ENCODE measurements at places on chromosomes 1 and 21.

DNA sequence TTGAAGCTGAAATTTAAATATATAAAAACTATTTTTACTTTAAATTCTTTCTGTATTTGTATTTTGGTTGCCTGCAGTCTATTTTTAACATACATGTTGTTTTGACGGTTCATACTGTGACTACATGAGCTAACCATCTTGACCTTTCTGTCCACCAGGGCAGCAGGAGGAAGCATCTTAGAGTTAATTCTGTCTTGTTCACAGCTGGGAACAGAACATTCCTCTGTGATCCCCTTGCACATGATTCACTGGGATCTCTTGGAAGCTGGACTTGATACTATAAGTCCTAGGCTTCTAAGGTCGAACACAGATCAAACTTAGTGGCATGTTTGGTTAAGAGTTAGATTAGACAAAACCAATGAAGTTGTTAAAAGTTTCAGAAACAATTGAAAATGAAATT, 99.7 kb downstream of the NFIA start:
- no peak for DNase-seq

DNA sequence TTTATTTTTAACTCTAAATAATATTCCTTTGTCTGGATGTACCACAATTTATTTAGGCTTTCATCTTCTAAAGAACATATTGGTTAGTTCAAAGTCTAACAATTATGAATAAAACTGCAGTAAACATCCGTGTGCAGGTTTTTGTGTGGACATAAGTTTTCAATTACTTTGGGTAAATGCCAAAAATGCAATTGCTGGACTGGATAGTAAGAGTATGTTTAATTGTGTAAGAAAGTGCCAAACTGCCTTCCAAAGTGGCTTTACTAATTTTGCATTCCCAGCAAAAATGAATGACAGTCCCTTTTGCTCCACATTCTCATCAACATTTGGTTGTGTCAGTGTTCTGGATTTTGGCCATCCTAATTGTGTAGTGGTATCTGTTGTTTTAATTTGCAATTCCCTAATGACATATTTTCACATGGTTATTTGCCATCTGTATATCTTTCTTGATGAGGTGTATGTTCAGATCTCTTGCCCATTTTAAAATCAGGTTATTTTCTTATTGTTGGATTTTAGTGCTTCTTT, 113.8 kb downstream of the DPYD start:
- DNase-seq, result no peak

- no peak for DNase-seq
Measured at GRCh38 chr1:94884507-94884906, 42.4 kb downstream of the CNN3 start.

DNA sequence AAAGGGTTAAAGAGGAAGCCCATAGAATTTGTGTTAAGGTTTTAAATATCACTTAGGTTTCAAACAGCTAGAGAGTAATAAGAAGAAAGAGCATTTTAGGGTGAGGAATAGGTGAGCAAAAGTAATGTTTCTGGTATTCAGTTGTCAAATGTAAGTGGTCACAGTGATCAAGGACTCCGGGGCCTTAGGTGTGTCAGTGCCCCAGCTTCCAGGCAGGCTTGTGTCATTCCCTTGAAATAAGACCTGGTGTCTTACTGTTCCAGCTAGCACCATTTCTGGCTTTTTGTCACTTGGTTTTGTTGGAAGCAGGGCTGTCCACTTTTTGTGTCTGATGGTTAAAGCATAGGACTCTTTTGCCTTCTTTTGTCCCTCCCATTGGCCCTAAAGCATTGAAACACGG, 69.6 kb downstream of the DYRK1A start:
- no peak for DNase-seq

GRCh38 chr21:38333301-38334272, 76.8 kb downstream of the KCNJ15 start:
- no peak for DNase-seq

GRCh38 chr1:3677484-3677883, 25.2 kb downstream of the TP73 start:
- no peak for DNase-seq

GRCh38 chr1:37723390-37724078, 31.2 kb downstream of the CDCA8 start:
- DNase-seq, result no peak

DNA sequence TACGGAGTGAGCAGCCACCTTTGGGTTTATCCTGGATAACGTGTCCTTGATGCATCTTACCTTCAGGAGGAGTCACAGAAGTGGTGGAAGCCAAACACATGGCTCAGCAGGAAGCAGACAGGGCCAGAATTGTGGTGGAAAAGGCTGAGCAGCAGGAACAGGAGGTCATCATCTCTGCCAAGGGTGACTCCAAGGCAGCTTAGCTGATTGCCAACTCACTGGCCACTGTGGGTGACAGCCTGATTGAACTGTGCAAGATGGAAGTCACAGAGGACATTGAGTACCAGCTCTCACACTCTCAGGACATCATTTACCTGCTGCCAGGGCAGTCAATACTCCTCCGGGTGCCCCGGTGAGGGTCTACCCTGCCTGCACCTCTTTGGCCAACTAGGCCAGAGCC, 179.3 kb downstream of the FAF1 start:
- DNase-seq, result no peak

DNA sequence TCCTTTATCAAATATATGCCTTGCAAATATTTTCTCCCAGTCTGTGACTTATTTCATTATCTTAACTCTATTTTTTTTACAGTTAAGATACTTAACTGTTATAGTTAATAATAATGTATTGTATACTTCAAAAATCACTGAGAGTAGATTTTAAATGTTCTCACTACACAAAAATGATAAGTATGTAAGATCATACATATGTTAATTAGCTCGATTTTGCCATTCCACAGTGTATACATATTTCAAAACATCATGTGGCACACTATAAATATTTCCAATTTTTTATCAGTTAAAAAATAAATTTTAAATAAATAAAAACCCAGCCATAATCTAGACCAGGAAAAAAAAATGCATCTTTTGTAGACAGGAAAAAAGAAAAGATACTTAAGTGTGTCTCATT, 27.2 kb downstream of the CTTNBP2NL start:
- no peak for DNase-seq

DNA sequence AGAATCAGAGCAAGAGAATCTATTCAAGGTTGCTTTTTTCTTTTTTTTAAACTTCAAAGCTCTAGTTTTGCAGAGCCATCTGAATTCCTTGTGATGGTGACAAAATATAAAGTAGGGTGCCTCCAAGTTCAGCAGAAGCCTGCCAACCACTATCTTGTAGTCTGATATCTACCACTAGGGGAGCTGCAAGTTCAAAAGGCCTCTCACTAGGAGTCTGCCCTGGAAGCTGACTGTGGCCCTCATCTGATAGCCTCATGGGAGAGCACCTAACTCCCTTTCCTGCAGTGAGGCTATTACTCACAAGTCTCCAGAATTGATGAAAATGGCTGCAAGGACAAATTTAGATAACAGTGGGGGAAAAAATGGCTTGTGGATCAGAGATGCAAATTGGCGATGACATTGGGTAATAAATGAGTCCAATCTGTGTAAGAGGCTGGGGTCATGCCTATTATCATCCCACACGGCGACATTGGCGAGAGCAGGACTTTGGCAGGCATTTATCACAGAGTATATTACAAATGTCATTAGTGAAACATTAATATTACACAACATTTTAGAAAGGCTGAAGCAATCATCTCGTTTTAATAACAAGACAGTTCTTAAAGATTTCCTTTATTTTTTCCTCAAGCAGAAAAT, 10.7 kb upstream of the ZP4 start:
- DNase-seq, result no peak

- no peak for DNase-seq
Measured at GRCh38 chr1:46755121-46755520, 36.2 kb upstream of the EFCAB14 start.

- no peak for DNase-seq
Measured at GRCh38 chr21:31844206-31844605, 28.6 kb upstream of the HUNK start.

- DNase-seq, result no peak
Measured at GRCh38 chr1:204408074-204408507, 3.5 kb downstream of the PPP1R15B start.

DNA sequence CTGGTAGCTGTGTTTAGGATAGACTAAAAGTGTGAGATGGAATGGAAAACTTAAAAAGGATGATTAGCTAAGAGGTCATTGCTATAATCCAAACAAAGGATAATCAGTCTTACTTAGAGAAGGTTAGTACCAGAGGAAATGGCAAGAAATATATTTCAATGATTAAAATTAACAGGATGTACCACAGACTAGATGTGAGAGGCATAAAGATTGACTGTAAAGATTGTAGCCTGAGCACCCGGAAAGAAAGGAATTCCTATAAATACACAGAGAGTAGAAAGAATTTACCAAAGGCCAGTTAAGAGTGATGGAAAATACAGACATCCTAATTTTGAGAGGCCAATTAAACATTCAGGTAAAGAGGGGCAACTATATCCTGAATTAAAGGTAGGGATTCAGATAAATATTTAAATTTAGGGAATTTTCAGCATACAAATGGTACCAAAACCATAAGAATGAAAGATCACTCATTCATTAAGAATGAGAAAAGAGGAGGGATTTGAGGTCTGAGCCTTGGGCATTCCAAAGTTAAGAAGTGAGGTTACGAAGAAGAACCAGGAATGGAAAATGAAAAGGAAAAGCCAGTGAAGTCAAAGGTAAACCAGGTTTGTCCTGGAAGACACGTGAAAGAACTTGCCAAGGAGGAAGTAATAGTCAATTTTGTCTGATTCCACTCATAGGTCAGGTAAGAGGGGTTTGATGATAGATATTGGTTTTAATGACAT, 46.4 kb upstream of the RGS1 start:
- DNase-seq, result no peak

DNA sequence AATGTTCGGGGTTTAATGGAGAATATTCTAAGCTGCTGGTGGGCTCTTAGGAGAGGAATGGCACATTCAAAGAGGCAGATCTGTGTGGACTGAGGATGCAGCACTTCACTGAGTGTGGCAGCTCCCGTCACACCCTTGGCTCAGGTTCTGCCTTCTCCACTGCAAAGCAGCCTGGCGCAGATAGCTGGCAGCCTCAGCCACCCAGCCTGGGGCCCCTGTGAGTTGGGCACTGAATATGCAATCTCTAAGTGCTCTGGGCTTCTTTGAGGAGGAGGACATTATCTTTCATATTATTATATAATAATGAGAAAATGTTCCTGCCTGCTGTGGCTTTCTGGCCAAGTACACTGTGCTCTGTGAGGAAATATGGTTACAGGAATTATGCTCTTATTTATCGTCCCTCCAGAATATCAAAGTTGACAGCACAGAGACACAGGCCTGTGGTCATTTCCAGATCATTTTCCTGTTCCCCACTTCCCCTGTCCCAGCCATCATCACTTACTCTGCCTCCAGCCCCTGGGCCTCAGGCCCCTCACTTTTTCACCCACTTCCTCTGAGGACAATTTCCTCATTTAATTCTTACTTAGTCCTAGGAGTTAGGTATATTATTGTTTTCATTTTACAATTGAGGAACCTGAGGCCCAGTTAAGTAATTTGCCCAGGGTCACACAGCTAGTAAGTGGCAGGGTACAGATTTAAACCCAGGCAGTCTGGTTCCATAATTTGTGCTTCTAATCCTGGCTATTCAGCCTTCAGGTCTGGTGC, 53.6 kb downstream of the MAB21L3 start:
- DNase-seq, result no peak

DNA sequence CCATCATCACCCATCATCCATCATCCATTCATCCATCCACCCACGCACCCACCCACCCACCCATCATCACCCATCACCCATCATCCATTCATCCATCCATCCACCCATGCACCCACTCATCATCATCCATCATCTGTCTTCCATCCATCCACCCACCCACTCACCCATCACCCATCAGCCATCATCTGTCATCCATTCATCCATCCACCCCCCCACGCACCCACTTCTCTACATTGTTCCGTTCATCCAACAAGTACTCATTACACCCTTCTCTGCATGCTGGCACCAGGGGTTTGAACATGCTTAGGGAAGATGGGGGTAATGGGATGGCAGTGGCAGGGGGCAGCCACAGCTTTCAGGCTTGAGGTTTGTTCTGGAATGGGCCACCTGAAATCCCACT, 82.1 kb downstream of the ADARB1 start:
- no peak for DNase-seq

GRCh38 chr1:112721966-112722524, 6.9 kb upstream of the PPM1J start:
- no peak for DNase-seq

GRCh38 chr21:29172282-29172681, 41.8 kb downstream of the MAP3K7CL start:
- no peak for DNase-seq

DNA sequence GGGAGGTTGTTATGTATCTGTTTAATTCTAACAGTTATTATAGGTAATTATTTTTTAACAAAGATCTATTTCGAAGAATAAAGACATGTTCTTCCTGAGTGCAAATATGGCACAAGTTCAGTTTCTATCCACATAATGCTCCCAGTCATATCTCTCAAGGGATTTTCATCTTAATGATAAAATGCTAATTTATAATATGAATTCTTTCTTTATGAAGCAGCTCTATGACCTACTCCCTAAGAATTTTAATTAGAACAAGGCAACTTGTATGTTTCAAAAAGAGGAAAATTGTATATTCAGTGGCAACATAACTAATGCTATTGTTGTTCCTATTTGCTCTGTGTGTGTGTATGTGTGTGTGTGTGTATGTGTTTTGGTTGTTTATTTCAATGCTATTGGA, 1222.1 kb upstream of the NCAM2 start:
- no peak for DNase-seq

DNA sequence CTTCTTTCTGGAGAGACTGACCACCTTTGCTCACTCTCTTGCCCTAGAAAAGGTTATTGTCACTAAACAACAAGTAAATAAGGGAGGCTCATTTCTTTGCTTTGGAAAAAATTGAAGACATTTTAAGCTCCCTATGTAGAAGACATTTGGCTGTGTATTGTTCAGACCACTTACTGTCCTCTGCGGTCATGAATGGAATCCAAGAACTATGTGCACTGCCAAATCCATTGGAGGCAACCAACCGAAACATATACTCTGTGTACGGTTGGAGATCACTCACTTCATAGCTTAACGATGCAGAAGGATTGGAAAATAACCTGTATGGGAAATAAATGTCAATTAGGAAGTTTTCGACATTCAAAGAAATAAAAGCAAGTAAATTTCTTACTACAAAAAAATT, 332.8 kb downstream of the KCTD3 start:
- DNase-seq, result no peak

DNA sequence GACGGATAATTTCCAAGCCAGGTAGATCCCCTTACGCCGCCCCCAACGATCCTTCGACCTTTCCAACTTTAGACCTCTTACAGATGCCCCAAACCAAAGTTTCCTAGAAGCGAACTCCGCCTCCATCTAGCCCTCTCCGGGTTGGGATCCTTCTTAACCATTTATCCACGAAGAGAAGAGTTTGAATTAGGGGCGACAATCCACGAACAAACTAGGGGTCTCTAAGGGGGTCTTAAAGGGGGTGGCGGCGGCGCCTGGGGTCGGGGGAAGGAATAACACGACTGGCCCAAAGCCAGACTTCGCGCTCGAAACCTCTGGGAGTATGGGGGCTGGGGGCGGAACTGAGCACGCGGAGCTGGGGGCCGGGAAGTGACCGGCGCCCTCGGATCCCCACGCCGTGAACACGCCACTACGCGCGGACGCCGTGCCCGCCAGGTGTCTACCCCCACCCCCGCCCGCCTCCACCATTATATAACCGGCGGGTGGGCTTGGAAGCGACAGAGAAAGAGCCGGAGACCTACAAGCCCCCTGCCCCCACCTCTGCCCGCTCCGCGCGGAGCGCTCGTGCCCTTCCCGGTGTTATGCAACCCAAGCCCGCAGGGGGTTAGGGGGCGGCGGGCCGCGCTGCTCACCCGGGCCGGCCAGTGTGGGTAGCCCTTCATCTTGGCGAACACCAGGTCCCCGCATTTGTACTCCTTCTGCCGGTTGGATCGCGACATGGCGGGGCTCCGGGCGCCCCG, 594 bp downstream of the HDGF start:
- DNase-seq, result no peak

- DNase-seq, result no peak
Measured at GRCh38 chr1:203320591-203321272, 15.4 kb downstream of the BTG2 start.

Data from stimulated activated CD8-positive, alpha-beta memory T cell treated with anti-CD3 and anti-CD28 coated beads, Interleukin-4, amount 100 ng/mL, for 4 hours (primary cell).